Fibroblast of mammary gland (primary cell): ENCODE measurements at places on chromosomes 12 and 14.

DNA sequence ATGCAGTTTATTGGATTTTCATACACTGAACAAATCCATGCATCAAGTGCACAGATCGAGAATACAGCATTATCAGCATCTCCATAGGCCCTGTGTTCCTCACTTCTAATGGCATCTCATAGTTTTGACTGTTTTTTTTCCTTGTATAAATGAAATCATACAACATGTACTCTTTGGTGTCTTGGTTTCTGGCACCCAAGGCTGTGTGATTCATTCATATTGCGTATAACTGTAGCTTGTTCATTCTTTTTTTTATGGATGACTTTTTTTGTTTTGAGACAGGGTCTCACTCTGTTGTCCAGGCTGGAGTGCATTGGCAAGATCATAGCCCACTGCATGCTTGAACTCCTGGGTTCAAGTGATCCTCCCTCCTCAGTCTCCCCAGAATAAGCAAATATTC, 14.3 kb downstream of the RASSF8 start:
- peak; percentile 91 for DNase-seq

DNA sequence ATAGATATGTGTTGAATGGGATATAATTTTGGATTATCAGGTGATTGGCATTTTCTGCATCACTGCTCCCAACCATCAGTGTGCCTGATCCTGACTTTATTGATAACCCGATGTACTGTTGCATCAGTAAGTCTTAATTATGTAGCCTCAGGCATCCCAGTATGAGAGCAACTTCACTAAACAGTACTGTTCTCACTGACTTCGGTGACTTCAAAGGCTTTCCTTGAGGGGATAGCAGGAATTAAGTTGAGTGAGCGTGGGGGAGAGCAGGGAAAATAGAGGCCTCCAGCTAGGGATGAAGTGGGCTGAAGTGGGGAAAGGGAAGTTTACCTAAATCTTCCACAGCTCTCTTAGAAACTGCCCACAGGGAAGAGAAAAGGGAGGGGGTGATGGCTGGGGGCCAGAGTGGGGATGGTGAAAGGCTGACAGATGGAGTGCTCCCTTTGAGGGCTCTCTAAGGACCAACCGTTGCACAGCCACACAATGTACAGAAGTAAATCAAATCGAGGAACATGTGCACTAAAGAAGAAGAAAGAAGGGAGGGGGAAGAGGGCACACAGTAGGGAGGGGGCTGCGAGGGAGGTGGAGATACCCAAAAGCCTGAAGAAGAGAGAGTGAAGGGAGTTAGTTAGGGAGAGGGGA, 10.7 kb upstream of the NEUROD4 start:
- DNase-seq: no peak

DNA sequence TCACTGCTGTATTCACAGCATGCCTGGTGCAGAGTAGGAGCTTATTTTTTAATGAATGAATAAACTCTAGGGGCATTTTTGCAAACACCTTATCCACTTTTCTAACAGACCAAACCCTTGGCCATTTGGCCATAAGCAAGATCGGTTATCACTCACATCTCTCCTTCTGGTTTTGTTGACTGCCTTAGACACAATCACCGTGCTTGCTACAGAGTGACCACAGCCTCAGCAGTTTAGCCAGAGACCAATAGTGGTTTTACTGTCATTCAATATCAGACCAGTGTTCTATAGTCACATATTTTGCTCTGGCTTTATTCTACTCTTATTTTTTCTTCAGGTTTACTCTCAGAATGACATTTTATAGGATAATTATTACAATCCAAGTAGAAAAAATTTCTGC, 2.2 kb downstream of the KLRB1 start:
- no peak for DNase-seq

DNA sequence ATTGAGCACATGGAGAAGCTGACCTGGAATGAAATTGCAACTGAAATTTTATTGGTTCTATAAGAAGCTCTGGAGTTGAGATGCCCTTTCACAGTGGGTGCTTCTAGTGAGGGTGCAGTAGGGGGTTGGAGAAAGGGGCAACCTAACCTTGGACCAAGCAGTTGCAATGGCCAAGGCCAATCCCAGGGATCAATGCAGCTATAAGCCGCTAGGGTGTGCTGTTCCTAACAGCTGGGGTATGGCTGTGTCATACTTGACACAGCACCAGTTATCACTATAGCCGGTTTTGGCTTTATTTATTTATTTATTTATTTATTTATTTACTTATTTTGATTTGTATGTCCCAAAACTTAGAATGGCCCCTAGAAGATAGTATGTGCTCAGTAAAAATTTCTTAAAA, 505.9 kb downstream of the FLRT2 start:
- DNase-seq: peak; percentile 41

- DNase-seq: no peak
Measured at GRCh38 chr12:51845482-51845881, 3.0 kb downstream of the FIGNL2 start.

DNA sequence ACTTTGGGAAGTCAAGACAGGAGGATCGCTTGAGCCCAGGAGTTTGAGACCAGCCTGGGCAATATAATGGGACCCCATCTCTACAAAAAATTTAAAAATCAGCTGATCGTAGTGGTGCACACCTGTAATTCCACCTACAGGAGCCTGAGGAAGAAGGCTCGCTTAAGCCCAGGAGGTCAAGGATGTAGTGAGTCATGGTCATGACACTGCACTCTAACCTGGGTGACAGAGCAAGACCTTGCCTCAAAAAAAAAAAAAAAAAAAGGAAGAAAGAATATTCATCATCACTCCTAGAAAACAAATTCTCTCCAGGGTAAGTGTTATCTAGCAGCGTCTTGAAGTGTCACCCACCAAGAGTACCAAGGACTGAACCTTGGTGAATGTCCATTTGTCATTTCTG, 34.2 kb upstream of the PLXNC1 start:
- DNase-seq: no peak

DNA sequence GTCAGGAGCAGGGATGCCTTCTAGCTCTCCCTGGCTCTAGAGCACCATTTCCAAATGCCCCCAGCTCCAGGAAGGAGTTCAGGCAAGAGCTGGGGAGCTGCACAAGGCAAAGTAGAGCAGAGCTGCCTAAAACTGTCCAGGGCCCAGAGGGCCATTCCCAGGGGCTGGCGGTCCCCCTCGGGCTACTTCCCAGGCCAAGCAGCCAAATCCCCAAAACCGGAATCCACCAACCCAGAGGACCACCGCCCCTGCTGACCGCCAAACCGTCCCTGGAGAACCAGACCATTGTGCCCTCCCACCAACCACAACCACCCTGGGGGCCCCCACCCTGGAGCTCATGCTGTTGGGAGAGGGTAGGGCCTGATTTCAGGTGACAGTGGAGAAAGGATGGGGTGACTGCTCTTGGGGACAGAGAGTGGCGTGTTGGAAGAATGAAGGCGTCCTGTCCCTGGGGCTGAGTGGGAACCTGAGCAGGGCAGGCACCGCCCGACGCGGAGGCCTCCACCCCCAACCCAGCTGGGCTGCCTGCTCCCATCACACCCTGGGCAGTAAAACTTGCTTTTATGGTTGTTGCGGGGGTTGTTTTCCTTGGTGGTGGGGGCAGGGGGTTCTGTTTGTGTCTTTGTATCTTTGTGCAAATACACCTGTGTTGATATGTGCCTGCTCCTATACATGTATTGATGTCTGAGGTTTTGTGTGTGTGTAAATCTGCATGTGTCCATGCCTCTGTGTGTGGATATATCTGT, 24.0 kb upstream of the KRT78 start:
- no peak for DNase-seq

GRCh38 chr12:20028033-20028432, 340.3 kb upstream of the PDE3A start:
- no peak for DNase-seq

- DNase-seq: no peak
Measured at GRCh38 chr14:67317822-67318221, 41.8 kb downstream of the ATP6V1D start.

GRCh38 chr14:29815016-29815674, 112.5 kb downstream of the PRKD1 start:
- DNase-seq: no peak

DNA sequence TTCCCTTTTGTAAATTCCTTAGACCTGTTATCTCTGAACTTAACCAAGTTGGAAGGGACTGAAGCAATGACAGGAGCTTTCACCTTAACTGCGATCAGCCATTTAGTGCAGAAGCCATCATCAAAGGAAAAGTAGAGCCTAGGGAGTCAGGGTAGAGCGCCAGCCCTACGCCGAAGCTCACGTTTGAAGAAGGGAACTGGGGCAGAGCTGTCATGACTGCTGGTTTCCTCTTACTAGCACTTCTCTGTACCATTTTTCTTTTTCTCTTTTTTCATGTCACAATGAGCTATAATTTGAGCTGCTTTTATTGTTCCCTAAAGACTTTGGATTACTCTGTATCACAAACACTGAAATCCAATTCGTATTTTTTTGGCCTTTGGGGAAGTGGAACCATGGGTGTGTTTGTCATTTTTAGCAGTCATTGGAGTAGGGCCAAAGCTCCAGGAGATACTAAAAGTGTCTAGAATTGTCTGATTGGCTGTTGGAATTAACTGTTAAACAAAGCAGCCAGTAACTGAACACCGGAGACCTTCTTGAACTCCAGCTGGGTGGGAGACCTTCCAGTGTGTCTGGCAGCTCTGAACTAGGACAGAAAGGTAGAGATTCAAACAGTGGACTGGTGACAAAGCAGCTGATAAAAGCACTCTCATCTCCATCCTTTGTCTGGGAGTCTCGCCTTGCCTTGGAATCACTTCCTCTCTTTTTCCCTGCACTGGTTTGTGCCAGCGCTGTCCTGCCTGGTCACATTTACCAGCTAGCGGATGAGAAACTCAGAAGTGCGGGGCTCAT, 9.1 kb downstream of the MTRFR start:
- no peak for DNase-seq

DNA sequence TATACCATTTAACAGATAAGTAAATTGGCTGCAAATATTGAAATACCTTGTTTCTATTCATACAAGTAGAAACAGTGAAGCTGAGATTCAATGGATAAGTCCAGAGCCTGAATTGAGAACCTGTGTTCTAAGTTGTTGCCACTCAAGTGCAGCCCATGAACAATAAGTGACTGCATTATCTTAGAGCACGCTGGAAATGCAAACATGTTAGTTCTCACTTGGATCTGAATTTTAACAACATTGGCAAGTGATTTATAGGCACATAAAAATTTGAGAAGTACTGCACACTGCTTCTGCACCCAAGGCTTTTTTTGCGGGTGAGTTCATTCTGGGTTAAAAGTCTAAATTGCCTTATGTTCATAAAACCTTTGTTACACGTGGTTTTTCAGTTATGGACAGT, 484.3 kb downstream of the NAV3 start:
- DNase-seq: no peak

- DNase-seq: peak; percentile 26
Measured at GRCh38 chr12:94327809-94328208, 131.9 kb downstream of the CEP83 start.

- DNase-seq: no peak
Measured at GRCh38 chr14:77603031-77603430, 13.4 kb downstream of the SPTLC2 start.

DNA sequence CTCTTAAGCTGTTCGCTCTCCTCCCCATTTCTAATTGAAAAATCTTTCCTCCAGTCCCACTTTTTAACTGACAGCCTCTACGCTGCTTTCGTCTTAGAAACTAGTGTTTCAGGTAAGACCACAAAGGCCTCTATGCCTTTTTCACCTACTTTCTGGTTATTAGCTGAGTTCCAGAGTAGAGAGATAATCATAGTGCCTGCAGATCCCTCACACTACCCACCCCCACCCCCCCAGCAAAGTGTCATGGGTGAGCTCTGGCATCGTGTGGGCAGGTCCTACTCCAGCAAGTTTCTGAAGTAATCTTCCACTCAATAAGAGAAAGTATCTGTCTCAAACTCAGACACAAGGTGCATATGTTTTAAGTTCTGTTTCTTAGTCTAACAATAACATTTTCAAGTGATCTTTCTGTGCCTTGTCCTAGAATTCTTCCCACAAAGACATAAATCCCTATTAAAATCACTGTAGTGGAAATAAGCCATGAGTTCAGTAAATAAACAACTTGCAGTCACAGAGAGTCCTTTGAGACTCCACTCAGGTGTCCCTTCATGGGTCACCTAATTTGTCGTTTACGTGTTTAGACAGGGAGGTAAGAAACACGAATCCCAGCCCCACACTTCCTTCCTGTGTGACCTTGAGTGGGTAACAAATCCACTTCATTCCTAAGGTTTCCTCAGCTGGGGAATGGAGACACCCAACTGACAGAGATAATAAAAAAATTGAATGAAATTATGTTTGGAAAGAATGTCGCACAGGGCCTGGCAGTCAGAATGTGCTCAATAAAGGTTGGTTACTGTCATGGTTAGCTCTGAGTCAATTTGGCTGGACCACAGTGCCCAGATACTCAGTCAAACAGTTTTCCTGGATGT, 228.9 kb upstream of the CAND1 start:
- no peak for DNase-seq

- DNase-seq: peak; percentile 69
Measured at GRCh38 chr14:85688006-85688405, 158.1 kb downstream of the FLRT2 start.

- no peak for DNase-seq
Measured at GRCh38 chr14:102928412-102929240, 6.2 kb downstream of the AMN start.
